Muscle of arm (tissue), 14 donors: ENCODE measurements at places on chromosomes 16 and 17.

DNA sequence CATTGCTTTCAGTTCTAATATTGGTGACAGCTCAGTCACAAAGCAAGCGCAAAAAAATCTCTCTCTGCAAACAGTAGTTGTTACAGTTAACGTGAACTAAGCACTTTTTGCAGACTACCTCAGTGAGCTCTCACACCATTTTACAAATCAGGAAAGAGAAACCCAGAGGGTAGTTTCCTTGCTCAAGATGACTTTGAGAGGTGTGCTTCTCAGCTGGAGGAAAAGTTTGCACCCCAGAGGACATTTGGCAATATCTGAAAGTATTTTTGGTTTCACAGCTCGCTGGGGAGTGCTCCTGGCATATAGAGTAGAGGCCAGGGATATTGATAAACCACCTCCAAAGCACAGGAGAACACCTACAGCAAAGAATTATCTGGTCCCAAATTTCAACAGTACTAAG is 741.1 kb upstream of the EEF2KMT start:
- DNase-seq = no peak

GRCh38 chr17:69960755-69961154 is 114.3 kb upstream of the KCNJ16 start:
- no peak for DNase-seq

DNA sequence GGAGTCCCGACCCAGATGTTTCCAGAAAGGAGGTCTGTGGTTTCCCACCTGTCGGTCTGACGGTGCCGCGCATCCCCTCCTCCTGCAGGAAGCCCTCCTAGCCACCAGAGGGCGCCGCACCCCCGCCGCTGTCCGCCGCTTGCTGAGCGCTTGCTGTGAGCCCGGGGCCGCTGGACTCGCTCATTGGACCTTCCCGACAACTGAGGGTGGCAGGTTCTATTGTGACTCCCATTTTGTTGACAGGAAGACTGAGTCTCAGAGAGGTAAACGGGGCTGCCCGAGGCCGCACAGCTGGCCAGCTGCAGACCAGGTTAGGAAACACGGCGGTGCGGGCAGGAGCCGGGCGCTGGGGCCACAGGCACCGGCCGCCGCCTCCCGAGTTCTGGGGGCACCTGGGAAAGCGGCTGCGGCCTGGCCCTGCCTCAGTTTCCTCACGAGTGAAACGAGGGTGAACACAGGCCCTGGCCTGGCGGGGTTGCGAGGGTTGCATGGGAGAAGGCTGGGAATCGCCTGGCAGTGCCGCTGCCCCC is 191.1 kb upstream of the CIBAR2 start:
- no peak for DNase-seq

GRCh38 chr17:40564195-40564882 is 933 bp downstream of the CCR7 start:
- DNase-seq = no peak

- no peak for DNase-seq
These were observed 6.4 kb downstream of the ST6GALNAC2 start for GRCh38 chr17:76579281-76579680.

GRCh38 chr17:82435601-82436583 is 14.7 kb downstream of the CYBC1 start:
- no peak for DNase-seq

- DNase-seq = no peak
These were observed at the start of gene CETP for GRCh38 chr16:56961851-56962281. CETP (plus strand) TSS chr16:56961950; CDS start chr16:56961980, 30 bp downstream.

- no peak for DNase-seq
These were observed 25.3 kb downstream of the GINS3 start for GRCh38 chr16:58417600-58417999.

DNA sequence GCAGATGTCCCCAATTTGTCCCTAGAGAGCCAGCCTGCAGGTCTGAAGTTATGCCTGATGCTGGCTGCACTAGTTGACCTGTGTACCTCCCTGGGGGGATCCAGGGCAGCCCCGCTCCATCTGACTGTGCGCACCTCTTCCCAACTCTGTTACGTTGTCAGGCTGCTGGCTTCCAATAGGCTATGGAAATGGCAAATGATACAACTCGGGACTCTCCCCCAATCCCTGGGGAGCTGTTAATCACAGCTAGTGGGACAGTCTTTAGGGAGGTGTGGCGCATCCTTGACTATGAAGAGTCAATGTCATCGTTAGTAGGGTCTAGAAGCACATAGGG is 30.1 kb downstream of the GPRC5B start:
- no peak for DNase-seq

DNA sequence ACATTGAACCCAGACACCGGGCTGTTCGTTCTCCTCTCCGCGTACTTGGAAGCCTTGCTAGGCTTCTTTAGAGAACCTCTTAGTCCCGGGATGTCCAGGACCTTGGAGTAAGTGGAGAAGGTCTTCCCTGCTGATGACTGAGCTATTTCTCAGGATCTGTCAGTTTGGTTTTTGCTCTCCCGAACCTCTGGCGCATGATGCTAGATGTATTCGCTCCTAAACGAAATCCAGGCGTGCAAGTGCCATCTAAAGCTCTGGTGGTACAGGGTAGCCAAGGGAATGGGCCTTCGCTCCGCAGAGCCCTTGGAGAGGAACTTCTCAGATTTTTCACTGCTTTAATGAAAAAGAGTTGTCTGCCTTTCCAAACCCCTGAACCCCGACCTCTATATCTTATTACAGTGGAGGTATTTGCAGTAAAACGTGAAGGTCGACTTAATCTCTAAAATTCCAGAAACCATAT is 547 bp downstream of the VMP1 start:
- DNase-seq = no peak

- no peak for DNase-seq
These were observed 19.0 kb downstream of the CCDC57 start for GRCh38 chr17:82193520-82194220.
